NCI-H2081 treated with DMSO at 0.1 percent for 48 hours (cell line): ENCODE measurements at places on chromosomes 16 and 17.

GRCh38 chr16:50762241-50762640 lies 20.4 kb downstream of the CYLD start:
- DNase-seq = no peak

DNA sequence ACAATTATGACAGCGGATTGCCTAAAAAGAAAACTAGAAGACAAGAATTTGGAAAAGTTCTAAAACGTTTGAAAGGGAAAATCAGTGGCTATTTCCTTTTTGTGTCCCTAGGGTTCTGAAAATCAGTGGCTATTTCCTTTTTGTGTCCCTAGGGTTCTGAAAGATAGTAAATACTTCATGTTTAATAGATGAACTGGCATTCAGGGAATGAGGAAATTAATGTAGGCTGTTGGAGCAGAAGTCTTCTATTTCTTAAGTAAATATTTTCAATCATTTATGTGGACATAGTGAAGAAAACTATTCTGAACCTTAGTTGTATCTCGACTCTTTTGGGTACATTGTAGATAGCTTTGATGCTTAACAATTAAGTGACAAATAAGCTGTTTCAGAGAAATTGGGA lies 78.9 kb downstream of the SHISA6 start:
- no peak for DNase-seq

DNA sequence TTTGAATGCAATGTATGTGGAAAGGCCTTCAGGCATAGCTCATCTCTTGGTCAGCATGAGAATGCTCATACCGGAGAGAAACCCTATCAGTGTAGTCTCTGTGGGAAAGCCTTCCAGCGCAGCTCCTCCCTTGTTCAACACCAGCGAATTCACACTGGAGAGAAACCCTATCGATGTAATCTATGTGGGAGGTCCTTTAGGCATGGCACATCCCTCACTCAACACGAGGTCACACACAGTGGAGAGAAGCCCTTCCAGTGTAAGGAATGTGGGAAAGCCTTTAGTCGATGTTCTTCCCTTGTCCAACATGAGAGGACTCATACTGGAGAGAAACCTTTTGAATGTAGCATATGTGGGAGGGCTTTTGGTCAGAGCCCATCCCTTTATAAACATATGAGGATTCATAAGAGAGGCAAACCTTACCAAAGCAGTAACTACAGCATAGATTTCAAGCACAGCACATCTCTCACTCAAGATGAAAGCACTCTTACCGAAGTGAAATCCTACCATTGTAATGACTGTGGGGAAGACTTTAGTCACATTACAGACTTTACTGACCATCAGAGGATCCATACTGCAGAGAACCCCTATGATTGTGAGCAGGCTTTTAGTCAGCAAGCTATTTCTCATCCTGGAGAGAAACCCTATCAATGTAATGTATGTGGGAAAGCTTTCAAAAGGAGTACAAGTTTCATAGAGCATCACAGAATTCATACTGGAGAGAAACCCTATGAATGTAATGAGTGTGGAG lies 24.7 kb downstream of the ZFP90 start:
- no peak for DNase-seq

- DNase-seq = no peak
Observed at GRCh38 chr16:6593799-6594198, 738.8 kb upstream of the RBFOX1 start.
